ENCODE measurements at places on chromosomes 6 and 20.

DNA sequence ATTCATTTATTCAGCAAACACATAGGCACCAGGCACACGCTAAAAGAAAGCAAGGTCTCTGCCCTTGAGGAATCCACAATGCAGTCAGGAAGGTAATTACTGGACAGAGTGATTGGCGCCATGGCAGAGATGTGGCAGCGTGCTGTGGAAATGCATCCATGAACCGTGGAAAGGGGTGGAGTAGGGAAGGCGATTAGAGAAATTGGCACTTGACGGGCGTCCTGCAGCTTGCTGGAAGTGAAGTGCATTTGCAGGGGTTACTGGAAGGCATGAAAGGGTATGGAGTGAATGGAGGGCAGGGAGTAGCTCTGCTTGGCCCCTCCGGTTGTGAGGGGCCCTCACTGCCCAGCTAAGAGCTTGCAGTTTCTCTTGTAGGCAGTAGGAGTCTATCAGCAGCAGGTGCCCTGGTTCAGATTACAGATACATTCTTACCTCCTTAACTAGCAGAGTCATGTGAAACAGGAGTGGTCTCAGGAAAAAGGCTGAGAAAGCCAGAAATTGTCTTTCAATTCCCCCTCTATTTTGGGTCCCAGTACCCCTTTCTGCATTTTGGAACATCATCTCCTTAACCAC is 122.5 kb upstream of the TIAM2 start:
- DNase-seq, result no peak

- no peak for DNase-seq
Observed at GRCh38 chr20:10633718-10634117, 40.1 kb downstream of the JAG1 start.

DNA sequence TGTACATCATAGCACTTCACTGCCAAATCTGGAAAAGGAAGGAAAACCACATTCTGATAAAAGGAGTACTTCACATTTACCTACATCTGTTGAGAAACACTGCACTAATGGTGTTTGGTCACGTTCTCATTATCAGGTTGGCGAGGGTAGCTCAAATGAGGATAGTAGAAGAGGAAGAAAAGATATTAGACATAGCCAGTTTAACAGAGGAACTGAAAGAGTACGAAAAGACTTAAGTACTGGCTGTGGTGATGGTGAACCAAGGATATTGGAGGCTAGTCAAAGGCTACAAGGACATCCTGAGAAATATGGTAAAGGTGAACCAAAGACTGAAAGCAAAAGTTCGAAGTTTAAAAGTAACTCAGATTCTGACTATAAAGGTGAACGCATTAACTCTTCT is 32.0 kb upstream of the GJA10 start:
- no peak for DNase-seq

GRCh38 chr20:24951536-24952083 is 2.5 kb downstream of the CST7 start:
- peak; percentile 77 for DNase-seq

DNA sequence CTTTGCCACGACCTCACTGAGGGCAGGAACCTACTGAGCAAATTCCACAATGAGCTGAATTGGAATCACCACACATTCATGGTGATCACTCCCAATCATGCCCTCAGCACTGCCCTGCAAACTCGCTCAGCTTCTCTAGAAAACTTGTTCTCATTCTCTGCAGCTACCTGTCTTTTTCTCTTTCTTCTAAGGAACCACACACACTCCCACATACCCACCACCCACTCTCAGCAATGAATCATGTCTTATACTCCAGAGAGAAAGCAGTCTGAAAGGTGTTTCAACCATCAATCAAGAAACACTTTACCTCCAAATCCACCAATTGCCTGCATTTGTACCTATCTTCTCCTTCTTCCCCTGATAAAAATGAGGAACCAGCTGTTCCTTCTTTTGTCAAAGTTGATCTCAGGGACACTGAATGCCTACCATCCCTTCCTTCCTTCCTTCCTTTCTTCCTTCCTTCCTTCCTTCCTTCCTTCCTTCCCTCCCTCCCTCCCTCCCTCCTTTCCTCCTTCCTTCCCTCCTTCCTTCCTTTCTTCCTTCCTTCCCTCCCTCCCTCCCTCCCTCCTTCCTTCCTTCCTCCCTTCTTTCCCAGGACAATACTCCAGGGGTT is 84.6 kb upstream of the SGK1 start:
- no peak for DNase-seq

DNA sequence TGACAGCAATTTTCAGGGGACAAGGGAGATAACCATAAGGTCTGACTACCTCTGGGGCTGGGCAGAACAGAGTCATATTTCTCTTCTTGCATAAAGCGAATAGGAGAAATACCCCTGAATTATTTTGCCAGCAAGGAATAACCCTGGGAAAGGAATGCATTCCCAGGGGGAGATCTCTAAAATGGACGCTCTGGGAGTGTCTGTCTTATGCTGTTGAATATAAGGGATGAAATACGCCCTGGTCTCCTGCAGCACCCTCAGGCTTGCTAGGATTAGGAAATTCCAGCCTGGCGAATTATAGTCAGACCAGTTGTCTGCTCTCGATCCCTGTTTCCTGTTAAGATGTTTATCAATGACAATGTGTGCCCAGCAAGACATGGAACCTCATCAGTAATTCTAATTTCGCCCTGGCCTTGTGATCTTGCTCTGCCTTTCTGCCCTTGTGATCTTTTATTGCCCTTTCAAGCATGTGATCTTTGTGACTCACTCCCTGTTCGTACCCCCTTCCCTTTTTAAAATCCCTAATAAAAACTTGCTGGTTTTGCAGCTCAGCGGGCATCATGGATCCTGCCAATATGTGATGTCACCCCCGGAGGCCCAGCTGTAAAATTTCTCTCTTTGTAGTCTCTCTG is 221.6 kb upstream of the HS3ST5 start:
- DNase-seq, result no peak

DNA sequence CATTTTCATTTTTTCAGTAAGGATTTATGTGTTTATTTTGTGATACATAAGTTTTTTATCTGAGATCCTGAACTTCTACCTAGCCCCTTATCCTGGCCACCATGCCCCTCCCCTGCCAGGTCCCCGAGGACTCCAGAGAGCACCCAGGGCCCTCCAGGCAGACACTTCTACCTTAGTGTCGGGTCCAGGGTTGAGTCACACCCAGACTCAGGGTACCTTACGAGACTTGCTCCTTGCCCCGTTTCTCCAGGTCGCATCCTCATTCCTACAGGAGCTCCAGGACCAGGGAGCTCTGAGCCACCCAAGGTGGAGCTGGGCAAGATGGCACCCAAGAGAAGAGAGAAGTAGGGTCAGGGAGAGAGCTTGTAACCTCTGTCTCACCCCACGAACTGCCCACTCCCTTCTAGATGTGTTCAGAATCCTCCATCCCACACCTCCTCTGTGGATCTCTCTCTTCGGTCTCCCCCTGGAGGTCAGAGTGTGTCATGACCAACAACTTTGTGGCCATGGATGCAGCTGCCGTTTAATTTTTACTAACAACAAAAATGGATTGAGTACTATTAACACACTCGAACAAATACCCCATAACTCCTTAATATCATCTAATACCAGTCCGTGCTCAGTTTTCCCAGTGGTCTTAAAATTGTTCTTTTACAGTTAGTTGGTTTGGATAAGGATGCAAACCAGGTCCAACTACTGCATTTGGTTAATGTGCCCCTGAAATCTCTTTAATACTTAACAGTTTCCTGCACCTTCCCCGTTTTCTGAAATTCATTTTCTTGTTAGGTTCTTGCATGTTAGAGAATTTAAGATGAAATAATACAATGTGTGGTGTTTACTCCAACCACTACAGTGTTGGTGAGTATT is 130.6 kb upstream of the INSM1 start:
- peak; percentile 16 for DNase-seq

GRCh38 chr6:41209547-41210320 is 8.8 kb upstream of the TREML2 start:
- DNase-seq, result no peak

GRCh38 chr20:10922941-10923340 is 249.1 kb upstream of the JAG1 start:
- no peak for DNase-seq

DNA sequence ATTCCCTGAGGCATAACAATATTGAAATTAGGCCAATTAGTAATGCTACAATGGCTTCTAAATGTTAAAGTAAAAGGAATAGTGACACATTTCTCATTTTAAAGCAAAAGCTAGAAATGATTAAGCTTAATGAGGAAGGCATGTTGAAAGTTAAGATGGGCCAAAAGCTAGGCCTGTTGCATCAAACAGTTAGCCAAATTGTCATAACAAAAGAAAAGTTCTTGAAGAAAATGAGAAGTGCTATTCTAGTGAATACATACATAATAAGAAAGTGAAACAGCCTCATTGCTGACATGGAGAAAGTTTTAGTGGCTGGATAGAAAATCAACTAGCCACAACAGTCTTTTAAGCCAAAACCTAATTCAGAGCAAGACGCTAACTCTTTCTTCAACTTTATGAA is 12.9 kb downstream of the OR2A4 start:
- DNase-seq, result no peak

GRCh38 chr6:150999107-150999506 is 133.6 kb downstream of the MTHFD1L start:
- no peak for DNase-seq

DNA sequence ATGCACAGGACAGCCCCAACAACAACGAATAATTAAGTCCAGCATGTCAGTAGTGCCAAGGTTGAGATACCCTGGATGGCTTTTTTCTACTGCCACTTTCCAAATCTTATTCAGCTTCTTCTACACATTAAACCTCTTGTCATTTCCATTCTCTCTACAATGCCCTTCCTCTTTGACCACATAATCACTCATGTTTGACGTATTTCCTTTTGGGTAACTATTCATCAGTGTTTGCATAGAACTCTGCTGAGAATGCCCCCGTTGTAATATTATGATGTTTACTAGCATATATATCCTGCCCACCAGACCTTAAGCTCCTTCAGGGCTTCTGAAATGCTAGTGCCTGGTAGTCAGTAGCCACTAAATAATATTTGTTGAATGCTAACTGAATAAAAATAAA is 515.3 kb upstream of the RNF217 start:
- no peak for DNase-seq

DNA sequence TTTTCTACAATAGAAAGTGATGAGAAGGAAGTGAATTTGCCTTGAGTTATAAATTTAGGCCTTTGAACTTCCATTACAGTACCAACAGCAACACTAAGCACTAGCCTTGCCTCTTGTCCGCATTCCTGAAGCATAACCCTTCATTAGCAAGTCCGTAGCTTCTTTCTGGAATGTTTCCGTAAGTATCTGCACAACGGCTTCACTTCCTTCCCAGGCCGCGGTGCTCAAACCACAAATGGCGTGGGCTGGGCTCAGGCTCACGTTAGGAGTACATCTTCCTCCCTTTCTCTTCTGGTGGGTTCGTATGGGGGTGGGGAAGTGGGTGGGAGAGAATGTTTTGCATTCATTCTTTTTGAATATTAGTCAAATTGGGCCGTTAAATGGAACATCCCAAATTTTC is 193.8 kb upstream of the SNX9 start:
- DNase-seq, result no peak

- no peak for DNase-seq
Observed at GRCh38 chr6:90415178-90415577, 118.5 kb upstream of the BACH2 start.

DNA sequence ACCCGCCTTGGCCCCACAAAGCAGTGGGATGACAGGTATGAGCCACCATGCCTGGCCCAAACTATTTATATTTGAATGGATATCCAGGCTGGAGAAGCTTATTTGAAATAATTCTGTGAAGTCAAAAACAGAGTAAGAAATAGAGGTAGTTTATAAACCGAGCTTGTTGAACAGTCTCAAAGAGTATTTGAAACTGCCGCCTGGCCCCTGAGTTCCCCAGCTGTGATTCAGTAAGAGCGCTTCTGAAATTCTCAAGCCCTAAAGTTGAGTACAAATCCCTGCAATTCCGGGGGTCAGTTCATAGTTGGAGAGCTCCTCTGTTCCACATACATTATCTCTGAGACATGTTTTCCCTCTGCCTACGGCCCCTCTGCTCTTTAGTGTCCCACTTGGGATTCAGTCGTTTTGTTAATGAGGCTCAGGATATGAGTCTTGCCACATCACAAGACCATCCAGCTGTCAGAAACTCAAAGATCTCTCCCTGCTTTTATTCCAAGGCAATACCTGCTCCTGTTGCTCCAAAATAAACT is 127.8 kb downstream of the SOD2 start:
- DNase-seq, result no peak

Measured in AML-193 (cell line).